ENCODE measurements at places on chromosomes 13 and 19.

- DNase-seq, result no peak
Observed at GRCh38 chr19:5080030-5080654, 111.2 kb downstream of the KDM4B start.

- DNase-seq, result no peak
Observed at GRCh38 chr13:29785978-29786377, 64.4 kb downstream of the UBL3 start.

DNA sequence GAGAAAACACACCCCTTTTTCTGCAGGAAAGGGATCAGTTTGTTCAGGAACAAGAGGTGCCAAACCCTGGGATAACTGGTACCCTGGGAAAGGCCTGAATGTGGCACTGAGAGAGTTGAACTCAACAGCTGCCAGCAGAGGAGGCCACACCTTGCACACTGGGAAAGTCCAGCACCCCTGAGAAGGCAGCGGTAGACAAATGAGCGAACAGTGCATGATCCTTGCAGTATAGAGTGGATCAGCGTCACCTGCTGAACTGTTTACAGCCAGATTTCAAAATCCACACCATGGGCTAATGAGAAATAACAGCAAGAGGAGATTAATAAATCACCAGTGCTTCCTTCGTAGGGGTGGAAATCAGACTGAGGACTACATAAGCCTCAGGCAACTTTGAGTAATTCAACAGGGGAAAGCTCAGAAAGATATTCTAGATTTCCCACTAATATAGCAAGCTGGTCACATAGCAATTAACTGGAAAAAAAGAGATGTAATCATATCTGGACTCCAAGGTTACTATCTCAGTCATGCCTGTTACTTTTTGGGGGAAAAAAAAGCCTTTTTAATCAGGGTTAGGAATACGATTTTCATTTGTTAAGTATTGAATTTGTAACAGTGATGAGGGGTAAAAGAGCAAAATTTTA, 52.0 kb downstream of the DCT start:
- no peak for DNase-seq

DNA sequence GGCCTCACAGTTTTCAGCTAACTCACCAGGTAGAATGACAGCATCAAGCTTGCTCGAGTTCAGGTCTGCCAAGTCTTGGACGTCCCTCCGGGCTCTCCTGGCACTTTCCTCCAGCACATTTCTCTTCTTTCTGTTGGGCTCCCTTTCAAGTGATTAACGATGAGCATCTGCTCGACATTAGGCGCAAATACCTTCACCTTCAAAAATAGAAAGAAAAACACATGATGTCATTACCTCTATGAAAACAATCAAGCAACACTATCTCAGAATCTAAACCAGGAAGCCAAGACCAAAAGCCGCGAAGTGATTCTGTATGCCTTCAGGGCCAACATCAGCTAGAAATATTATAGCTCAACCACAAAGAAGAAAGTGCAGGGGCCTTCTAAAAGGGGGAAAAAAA, 15.4 kb upstream of the CLN5 start:
- DNase-seq, result no peak

- DNase-seq, result no peak
Observed at GRCh38 chr19:46954502-46954992, 65.1 kb upstream of the NPAS1 start.

DNA sequence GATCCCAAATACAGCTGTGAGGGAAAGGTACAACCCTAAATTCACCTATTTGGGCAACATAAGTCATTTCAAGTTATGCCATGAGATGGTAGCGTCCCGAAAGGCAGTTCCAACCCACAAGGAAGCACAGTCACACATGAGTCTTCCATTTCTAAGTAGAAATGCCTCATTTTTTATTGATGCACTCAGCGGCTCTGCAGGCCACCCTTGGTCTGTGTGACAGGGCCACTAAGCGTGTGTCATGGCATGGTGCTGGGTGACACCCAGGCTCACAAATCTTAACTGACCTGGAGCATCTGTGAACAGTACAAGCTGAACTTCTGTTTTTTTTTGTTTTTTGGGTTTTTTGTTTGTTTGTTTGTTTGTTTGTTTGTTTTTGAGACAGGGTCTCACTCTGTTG, 15.1 kb downstream of the RAB20 start:
- DNase-seq, result no peak

DNA sequence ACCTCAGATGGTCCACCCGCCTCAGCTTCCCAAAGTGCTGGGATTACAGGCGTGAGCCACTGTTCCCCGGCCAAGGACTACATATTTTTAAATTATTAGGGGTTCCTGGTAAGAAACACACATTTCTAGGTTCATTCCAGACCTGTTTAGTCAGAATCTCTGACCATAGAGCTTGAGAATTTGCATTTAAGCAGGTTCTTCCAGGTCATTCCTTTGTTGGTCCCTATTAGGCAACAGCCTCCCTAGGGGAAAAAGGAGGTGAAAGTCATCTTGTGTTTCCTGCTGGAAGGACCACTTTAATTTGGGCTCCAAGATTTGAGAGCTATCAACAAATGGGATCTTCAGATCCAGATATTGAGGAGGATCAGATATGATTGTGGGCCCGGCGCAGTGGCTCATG, 16.3 kb downstream of the S1PR2 start:
- DNase-seq, result no peak

GRCh38 chr13:21080593-21080891, 19.2 kb upstream of the LATS2 start:
- DNase-seq, result no peak

GRCh38 chr13:42123600-42123999, 75.2 kb downstream of the DGKH start:
- DNase-seq, result no peak

GRCh38 chr19:50328873-50329145, 368 bp downstream of the KCNC3 start:
- no peak for DNase-seq

- DNase-seq, result no peak
Observed at GRCh38 chr19:33214596-33214995, 11.1 kb downstream of the SLC7A10 start.

DNA sequence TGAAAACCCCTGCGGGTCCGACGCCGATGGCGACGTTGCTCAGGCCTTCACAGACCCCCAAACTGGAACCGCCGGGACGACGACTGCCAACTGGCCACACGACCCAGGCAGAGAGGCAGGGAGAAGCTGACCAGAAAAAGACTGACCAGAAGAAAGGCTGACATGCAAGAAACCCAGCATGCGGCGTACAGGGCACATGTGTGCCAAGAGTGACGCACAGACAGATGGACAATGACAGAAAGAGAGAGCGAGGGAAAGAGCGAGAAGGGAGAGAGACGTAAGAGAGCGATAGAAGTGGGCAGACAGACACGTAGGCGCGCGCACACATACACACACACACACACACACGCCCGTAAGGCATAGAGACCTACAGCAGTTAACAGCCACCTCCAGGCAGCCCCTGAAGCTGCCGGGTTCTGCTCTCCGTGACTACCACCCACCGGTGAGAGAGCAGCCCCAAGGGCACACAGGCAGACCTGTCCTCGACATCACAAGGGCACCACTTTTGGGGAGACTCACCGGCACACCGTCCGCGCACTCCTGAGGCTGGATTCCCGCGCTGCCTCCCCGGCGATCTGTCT, 67.2 kb upstream of the ZNF527 start:
- no peak for DNase-seq

- DNase-seq, result no peak
Observed at GRCh38 chr13:97030705-97031452, 36.6 kb upstream of the OXGR1 start.

GRCh38 chr13:81990652-81991051, 1649.7 kb upstream of the SPRY2 start:
- DNase-seq, result no peak

DNA sequence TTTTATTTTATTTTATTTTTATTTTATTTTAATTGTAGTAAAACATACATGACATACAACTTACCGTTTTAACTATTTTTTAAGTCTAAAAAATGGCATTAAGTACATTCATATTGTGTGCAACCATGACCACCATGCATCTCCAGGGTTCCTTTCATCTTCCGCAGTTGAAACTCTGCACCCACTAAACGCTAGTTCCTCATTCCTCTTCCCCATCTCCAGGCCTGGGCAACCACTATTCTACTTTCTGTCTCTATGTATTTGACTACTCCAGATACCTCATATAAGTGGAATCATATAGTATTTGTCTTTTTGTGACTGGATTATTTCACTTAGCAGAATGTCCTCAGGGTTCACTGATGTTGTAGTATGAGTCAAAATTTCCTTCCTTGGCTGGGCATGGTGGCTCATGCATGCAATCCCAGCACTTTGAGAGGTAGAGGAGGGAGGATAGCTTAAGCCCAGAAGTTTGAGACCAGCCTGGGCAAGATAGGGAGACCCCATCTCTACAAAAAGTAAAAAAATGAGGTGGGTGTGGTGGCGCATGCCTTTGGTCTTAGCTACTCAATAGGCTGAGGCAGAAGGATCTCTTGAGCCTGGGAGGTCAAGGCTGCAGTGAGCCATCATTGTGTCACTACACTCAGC, 55.7 kb upstream of the ZNF507 start:
- DNase-seq, result no peak

DNA sequence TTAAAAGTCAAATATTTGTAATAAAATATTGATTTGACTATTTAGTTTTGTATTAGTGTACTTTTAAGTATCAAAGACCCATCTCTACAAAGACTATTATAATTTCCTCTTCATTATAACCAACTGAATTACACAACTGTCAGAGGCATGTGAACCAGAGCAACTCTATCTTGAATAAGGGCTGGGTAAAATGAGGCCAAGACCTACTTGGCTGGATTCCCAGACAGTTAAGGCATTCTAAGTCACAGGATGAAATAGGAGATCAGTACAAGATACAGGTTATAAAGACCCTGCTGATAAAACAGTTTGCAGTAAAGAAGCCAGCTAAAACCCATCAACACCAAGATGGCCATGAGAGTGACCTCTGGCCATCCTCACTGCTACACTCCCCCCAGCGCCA, 36.2 kb upstream of the ATP12A start:
- DNase-seq, result no peak
